ENCODE measurements at places on chromosomes 2 and 18.

DNA sequence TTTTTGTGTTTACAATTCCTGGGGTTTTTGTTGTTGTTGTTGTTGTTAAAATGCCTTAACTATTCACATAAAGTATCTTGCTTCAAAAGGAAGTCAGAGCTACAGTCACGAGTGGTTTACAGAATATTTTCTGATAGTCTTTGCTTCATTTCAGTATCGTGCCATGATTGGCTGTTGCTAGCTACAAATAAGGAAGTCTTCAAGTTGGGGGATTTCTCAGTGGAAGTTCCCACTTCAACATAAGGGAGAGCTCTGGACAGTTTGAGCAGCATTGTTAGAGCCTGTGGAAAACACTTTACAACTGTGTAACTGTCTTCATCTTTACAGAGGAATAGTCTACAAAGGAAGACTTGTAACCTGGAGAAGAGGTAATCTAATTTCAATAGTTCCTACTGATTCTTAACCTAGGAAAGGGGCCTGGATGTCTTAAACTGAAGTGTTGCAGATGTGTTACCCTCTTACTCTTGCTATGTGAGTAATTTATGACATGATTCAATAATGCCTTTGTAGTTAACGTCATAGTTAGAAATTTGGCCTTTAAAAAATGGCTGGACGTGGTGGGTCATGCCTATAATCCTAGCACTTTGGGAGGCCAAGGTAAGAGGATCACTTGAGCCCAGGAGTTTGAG, 23.4 kb upstream of the TANK start:
- no peak for DNase-seq

- peak; percentile 64 for DNase-seq
Observed at GRCh38 chr2:10412380-10412779, 35.7 kb downstream of the ODC1 start.

DNA sequence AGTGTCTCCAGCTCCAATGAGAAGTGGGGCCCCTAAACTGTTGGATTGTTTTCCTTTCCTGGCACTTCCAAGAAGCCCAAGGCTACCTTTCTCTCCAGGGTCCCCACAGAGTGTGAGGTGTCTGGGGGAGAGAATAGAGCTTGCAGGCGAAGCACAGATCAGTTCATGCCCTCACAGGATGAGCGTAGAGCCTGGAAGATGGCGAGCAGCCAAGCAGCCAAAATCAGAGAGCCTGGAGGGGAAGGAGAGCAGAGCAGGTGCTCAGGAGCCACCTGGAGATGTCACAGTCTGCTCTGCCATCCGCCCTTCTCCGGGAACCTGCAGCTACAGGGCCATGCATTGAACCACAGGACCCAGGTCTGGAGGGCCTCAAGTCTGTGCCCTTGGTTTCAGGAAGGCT, 54.7 kb upstream of the TCF7L1 start:
- no peak for DNase-seq

GRCh38 chr2:184425083-184425482, 173.2 kb upstream of the ZNF804A start:
- DNase-seq: no peak

DNA sequence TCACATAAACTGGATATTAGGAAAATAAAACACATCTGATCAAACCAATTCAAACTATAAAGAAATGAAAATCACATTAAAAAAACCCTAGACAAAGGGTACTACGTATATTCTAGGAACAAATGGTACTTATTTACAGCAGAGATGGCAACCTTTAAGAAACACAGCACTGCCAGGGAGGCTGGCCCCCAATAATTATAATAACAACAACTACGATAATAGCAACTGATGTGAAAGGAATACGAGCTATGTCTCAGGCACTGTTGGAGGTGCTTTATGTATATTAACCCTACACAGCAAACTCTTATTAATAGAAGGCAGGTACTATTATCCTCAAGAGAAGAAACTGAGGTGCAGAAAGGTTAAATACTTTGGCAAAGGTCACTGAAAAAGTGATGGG, 193.9 kb downstream of the NBAS start:
- DNase-seq: no peak

- DNase-seq: no peak
Observed at GRCh38 chr18:59565957-59566356, 131.3 kb downstream of the CCBE1 start.

GRCh38 chr2:153106802-153107477, 371.6 kb downstream of the RPRM start:
- DNase-seq: no peak

GRCh38 chr2:14909795-14910194, 277.3 kb downstream of the LRATD1 start:
- no peak for DNase-seq

GRCh38 chr2:196288006-196288538, 116.7 kb upstream of the STK17B start:
- DNase-seq: no peak

- DNase-seq: no peak
Observed at GRCh38 chr18:51610481-51610880, 413.0 kb upstream of the MEX3C start.

DNA sequence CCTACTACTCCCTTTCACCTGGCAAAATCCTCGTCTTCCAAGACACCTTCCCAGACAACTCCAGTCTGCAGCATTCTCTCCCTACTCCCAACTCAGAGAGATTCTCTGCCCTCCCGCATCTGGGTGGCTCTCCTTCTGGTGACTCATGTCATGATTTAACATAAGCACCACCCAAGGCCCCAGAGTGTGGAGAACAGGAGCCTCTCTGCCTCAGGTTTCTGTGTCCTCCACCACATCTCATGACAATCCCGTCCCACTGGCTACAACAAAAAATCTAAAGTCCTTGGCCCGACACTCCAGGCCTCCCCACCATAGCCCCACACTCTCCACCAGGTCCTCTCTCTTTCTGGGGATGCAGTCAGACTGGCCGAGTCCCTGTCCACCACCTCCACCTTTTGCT, 197.1 kb downstream of the BCL11A start:
- DNase-seq: no peak

- no peak for DNase-seq
Observed at GRCh38 chr2:8704906-8705305, 23.1 kb downstream of the ID2 start.

- DNase-seq: peak; percentile 40
Observed at GRCh38 chr2:134287323-134287722, 33.5 kb downstream of the MGAT5 start.

GRCh38 chr2:101113441-101114267, 37.5 kb downstream of the TBC1D8 start:
- DNase-seq: no peak

DNA sequence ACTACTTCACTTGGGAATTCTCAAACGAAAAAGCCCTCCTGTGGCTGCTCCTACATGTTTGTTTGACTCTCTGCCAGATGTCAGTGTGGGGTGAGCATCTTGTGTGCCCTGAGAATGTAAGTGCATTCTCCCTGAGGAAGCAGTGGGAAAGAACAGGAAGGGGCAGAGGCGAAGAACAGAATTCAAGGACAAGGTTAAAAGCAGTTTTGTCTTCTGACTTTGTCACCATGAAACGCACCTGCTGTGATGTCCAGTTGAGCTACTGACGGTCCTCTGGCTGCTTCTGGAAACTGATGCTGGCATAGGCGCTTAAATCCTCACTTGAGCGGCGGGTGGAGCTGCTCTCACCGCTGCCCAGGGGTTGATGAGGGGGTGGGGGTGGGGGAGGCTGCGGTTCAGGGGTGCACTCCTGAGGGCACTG, 4.9 kb downstream of the IRS1 start:
- DNase-seq: no peak

GRCh38 chr18:9705183-9705829, 2.8 kb upstream of the RAB31 start:
- no peak for DNase-seq

GRCh38 chr2:168365094-168365621, 90.9 kb upstream of the CERS6 start:
- DNase-seq: no peak

- no peak for DNase-seq
Observed at GRCh38 chr2:208464205-208464604, 57.6 kb downstream of the PTH2R start.

DNA sequence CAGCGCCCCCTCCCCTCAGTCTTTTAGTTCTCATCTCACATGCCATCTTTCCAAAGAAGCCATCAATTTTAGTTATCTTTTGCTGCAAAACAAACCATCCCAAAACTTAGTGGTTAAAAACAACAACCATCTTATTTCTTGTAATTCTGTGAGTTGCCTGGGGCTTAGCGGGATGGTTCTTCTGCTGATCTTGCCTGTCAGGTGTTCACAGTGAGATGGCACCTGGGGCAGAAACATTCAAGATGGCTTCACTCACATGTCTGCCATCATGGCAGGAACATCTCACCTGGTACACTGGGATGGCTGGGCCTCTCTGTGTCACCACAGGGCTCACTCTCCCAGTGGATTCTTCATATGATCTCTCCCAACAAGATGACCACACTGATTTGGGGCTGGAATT, 144.5 kb upstream of the MSH6 start:
- DNase-seq: no peak

DNA sequence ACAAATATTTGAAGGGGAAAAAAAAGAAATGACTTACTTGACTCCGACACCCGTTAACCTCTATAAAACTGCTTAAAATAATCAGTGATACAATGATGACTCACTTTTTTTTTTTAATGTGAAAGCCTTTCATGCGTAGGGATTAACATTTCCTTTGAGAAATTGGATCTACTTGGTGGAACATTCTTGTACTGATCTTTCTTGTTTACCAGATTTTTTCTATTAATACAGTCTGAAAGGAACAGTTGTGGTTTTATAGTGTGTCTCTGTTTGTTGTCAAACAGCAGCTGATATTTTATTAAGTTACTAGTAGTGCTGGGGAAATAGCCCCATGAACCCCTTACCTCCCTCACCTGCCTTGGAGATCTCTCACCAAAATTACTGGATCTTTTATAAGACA, 40.2 kb upstream of the NEB start:
- no peak for DNase-seq

DNA sequence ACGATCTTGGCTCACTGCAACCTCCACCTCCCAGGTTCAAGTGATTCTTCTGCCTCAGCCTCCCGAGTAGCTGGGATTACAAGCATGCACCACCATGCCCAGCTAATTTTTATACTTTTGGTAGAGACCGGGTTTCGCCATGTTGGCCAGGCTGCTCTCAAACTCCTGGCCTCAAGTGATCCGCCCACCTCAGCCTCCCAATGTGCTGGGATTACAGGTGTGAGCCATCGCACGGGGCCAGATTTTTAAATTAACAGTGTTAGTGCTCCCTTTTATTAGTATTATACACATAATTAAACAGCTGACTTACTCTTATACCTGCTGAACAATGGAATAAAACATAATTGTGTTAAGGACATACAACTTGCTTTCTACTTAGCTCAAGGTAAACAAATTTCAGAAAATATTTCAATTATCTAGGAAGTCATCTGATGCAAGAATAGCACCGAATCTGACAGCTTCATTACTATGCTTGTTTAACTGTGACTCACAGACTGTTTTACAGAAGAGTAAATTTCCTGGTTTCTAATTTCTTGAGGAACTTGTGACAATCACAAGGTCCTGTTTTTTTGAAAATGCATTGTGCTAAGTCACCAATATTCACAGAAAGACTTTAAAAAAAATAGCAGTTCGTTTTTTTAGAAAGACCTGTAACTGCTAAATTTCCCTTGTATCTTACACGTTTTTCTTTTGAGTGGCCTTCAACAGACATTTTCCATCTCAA, 51.2 kb downstream of the SPIRE1 start:
- no peak for DNase-seq

- peak; percentile 53 for DNase-seq
Observed at GRCh38 chr18:76410660-76411417, 84.2 kb downstream of the ZNF516 start.

GRCh38 chr2:130357864-130358263, 2.0 kb downstream of the PTPN18 start:
- DNase-seq: no peak

GRCh38 chr2:21727101-21727500, 603.3 kb downstream of the TDRD15 start:
- no peak for DNase-seq

GRCh38 chr2:230230087-230230486, 4.6 kb downstream of the SP140 start:
- no peak for DNase-seq

GRCh38 chr2:173462892-173463840, 108.5 kb downstream of the CDCA7 start:
- no peak for DNase-seq

- DNase-seq: peak; percentile 73
Observed at GRCh38 chr2:161238560-161239325, 69.5 kb upstream of the PSMD14 start.

DNA sequence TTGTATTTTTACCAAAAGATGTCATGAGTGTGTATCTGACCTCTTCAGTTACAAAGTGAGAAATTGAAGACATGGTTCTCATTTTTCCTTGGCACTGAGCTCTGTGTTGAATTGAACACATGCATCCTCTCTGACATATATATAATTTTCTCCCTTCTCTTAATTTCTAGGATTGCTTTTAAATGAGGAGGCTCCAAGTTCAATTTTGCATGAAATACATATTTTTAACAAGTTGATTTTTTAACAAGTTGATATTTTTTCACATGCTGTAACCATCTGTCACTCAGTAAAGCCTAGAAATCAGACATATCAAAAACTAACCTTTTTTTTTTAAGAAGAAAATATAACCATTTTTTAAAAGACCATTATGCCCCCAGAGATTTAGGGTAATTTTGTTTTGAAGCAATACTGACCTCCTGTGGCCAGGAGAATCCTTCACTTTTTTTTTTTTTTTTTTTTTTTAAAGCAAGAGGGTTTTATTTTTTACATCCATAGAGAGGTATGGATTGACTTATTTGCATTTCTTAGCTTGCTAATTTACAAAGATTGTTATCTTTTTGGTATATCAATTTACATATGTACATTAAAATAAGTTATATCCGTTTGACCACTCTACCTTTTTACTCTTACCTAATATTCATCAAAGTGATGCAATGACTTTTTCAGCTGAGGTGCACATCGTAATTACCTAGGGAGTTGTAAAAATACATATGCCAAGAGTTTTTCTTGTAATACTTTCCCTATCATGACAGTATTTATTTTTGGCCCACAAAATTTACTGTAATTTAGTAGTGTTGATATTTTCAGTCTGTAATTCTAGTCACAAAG, 161.8 kb downstream of the SOCS6 start:
- no peak for DNase-seq

- DNase-seq: no peak
Observed at GRCh38 chr2:146312899-146313298, 1531.9 kb upstream of the ACVR2A start.

- no peak for DNase-seq
Observed at GRCh38 chr2:61770746-61771145, 83.1 kb downstream of the FAM161A start.

DNA sequence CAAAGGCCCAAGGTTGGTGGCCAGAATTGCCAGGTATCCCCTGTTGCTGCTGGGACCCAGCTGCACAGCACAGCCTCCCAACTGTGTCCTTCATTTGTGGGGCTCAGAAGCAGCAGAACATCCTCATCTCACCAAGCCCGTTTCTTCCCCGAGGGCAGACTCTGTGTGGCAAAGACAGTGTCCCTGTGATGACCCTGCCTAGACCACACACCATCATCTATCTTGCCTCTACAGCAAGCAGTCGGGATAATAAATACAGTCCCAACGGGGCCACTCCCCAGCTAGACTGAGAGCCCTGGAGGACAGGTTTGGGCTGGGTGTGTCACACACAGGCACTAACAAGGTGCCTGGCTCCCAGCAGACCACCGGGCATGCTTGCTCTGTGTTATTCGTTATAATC, 93.4 kb downstream of the PTGR3 start:
- DNase-seq: no peak
